Dorsolateral prefrontal cortex (tissue), 122 donors: ENCODE measurements at places on chromosomes 11 and 22. TPM values are rescaled to one million over a fixed set of nuclear protein-coding genes. Genes with fewer than 3 reads are reported as not detected.

DNA sequence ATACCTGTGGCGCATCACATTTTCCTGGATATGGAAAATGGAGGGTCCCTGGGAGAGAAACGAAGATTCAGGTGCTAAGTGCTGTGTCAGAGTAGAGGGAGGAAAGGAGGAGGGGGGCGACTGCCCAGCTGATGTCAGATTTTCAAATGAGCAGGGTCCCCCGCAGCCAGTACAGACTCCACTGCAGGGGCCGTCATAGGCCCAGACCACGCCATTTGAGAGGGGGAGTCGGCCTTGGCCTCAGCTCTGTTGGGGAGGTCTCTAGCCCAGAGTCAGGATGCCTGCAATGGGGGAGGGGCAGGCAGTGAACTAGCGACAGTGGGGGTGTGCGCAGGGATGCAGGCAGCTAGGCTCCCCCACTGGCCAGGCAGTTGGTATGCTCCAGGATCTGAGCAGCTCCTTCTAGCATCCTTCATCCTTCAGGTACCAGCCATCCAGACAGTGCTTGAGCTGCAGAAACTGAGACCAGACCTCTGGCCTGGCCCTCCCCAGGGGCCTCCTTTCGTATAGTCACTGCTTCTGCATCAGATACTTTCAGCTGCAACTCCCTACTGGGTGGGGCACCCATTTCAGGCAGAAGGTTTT, at the start of the genes BSCL2 and GNG3:
Gene BSCL2, minus strand, starts transcription at position 148 of the 585 bp plus-strand sequence. CDS start 229 bp downstream, outside the sequence.
Gene GNG3, plus strand, starts transcription at position 400 of the 585 bp plus-strand sequence. CDS start 620 bp downstream, outside the sequence.
- DNase-seq, result peak; percentile 95

DNA sequence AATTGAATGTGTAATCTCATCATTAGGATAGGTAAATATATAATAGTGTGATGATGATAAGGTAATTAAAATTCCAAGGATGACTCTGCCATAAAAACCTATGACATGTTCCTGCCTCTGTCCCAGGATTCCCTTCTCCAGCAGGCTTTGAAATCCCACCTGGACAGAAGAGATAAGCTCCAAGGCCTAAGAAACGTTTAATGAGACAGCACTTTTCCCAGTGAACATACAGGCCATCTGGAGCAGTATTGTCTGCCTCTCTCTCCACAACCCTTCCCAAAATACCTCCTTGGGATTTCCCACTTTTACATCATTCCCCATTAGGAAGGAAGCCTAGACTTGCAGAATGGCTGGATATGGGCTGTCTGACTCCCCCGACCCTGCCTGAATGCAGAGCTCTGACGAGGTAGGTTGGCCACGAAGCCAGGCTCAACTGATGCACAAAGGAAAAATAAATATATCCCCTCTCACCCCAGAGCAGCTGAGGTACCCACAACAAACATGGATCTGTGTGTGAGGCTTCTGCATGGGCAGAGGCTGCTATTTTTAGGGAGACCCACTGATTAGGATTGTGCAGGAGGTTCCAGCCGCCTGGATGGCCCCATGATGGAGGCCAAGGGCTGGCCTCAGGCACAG, 71.0 kb downstream of the TMPRSS5 start:
- no peak for DNase-seq

Gene MAJIN
- not detected for total RNA-seq

- no peak for DNase-seq
These were observed 78.4 kb upstream of the CCDC90B start for GRCh38 chr11:83364500-83365045.

DNA sequence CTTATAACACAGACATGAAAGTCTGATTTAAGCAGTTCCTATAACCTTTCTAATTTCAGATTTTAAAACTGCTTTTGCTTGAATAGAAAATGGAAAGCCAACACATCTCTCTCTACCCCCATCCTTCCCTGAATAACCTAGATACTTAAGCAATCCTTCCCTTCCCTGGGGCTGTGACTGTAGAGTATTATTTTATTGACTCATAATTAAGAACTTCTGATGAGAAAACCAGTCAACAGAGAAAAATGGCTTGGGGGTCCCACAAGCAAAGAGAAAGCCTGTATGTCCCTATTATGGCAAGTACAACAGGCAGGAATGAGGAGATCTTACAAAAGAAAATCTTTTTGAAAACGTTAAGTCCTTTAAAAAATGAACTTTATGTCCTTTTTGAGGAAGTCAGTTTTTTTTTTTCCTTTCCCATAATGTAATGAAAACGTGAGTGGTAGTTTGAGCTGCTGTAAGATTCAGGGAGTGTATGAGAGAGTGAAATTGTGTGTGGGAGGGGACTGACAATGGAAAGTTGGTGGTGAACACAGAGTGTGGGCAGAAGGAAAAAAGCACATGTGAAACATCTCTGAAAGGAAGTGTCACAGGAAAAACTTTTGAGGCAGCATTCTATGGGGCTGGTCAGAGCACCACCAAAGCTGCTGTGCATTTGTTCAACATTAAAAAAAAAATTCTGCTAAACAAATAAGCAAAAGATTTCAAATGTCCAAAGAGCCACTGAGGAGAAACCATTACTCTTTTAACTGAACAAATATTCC, 154.6 kb downstream of the MAML2 start:
- DNase-seq, result no peak

DNA sequence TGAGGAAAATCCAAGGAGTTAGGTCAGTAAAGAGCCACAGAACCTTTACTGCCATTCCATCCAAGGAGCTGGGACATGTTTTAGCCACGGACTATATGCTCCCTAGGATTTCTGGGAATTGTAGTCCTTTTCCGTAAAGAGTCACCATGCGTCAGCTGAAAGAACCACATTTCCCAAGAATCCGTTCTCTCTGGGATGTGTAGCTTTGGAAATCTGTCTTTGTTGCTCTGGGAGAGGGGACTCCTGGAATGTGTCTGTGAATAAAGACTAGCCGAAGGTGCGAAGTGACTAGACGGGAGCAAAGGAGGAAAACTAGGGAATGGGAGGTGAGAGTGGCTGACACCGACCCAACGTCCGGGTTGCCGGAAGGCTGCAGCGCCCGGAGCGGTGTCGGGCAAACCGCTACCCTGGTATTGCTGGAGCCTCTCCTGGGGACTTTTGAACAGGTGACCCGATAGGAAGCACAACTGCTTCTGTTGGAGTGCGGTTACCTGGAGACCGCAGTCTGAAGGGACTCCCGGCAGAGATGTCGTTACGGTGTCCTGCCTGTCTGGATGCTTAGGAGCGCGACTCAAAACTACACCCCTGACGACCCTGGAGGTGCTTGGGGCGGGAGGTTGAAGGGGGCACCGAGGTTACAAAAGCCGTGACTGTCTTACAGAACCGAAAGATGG, at the start of gene IFTAP:
Gene IFTAP, plus strand, starts transcription at position 187 of the 674 bp plus-strand sequence. CDS start 15,602 bp downstream, outside the sequence.
- peak; percentile 76 for DNase-seq

Gene FBLN1
- 19.7 TPM for total RNA-seq

Gene TSSK2
- 0.27 TPM for total RNA-seq

DNA sequence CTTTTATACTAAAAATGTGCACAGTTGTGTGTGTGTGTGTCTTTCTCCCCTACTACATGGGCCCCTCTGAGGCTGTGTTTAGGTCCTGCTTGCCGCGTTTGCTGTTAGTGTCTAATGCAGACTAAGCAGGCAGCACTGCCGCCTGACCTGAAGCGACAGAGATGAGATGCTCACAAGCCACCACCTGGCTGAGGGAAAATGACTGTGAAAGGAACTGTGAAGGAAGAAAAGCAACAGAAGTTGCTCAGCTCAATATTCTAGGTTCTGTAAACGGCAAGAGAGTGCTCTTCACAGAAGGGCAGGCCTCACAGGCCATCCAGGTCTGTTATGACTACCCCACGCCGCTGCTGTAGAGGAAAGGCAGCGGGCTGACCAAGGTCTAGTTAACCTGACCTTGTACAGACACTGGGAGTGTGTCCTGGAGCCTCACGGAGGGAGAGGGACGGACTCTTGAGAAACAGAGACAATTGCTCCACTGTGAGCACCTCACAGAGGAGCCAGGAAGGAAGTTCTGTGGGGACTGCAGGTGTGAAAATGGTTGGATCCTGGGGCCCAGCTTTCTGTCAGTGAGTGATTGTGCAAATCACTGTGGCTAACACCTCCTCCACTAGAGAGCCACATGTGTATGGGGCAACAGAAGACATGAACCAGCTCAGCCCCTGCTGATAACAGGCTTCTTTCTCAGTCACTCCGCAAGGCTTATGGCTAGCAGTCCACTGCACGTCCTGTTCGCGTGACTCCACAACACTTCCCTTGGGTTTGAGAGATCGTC, 31.3 kb upstream of the YPEL1 start:
- DNase-seq, result no peak

Gene CD3E
- total RNA-seq, result not detected

Gene TRPC6
- total RNA-seq, result 2.5 TPM
